ENCODE measurements at places on chromosomes 6 and 20.
A peak's percentile ranks its signal among the peaks of the same experiment; 100 is the strongest.

DNA sequence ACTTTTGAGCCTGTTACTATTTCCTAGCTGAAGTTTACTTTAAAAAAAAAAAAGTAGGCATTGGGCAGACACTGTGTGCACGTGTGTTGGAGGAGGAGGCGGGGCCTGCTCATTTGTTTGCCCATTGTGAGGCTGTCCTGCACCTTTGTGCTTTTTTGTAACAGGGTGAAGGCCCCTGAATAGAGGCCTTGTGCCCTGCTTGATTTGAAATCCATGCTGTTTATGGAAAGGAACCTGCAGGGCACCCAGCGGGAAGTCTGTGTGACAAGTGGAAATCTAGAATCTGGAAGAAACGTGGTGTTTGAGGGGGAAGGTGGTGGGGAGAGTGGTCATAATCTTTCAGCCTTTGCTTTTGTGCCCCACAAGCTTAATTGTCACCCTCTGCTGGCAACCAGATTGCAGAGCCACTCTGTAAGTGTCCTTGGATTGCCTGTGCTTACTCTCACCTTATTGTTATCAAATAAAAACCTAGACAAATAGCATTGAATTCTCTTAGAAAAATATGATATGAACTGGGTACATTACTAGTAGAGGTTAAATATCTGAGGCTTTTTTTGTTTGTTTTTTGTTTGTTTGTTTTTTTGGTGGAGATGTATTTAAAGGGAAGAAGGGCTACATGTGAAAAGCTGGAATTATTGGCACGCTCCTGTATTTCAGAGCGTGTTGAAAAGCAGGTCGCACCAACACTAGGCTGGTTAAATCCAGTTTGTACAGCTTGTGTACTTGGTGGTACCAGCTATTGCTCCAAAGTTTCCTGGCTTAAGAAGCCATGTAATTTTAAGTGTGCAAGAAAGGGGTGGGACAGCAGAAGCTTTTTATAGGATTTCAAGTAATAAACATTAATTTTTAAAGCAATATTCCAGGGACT, 156.3 kb downstream of the ARID1B start:
- DNase-seq = no peak

GRCh38 chr6:91606148-91606901, 1019.5 kb upstream of the MAP3K7 start:
- DNase-seq = no peak

DNA sequence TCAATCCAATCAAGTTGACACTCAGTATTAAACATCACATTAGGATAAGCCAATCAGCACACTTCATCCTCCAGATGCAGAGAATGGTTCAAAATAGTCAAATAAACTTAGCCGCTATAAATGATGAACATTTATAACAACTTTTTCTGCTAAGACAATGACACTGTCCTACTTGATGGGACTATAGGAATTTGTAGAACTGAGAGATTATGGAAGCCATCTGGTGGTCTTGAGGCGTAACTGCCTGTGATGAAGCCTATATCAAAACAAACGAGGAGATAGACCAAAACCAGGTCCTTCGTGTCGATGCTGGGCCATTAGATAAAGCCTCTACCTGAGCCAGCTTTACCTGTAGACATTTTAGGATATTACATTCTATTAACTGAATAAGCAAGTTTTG, 631.1 kb downstream of the COL12A1 start:
- DNase-seq = no peak

- no peak for DNase-seq
These were observed 111.3 kb downstream of the FAM120B start for GRCh38 chr6:170417881-170418280.

DNA sequence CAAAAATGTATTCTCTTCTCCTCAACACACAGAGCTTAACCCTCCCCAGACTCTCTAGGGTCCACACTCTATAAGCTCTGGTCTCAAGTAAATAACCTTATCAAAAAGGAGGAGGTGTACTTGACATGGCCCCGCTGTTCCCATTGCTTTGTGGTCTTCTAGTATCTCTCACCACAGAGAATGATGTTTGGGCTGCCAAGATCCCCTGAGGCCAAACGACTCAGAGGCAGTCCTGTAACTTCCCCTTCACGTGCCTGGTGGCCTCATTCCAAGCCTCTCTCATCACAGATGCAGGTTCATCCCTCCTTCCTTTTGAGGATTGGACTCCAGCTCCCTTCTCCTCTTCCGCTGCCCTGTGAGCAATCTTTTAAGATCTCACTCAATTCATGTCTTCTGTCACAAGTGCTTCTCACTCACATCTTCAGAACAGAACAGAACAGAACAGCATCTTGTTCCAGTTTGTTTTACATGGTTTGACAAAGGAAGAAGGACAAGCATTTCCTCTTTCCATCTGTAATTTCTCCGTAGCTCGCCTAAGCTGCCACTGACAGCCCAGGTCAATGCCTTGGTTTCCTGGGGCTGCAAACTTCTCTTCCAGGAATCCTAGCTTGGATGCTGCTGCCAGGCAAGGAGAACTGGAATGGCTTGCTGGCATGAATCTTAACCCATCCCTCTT, 541.5 kb downstream of the CD83 start:
- DNase-seq = no peak

GRCh38 chr6:85129881-85130280, 320.0 kb upstream of the NT5E start:
- no peak for DNase-seq

DNA sequence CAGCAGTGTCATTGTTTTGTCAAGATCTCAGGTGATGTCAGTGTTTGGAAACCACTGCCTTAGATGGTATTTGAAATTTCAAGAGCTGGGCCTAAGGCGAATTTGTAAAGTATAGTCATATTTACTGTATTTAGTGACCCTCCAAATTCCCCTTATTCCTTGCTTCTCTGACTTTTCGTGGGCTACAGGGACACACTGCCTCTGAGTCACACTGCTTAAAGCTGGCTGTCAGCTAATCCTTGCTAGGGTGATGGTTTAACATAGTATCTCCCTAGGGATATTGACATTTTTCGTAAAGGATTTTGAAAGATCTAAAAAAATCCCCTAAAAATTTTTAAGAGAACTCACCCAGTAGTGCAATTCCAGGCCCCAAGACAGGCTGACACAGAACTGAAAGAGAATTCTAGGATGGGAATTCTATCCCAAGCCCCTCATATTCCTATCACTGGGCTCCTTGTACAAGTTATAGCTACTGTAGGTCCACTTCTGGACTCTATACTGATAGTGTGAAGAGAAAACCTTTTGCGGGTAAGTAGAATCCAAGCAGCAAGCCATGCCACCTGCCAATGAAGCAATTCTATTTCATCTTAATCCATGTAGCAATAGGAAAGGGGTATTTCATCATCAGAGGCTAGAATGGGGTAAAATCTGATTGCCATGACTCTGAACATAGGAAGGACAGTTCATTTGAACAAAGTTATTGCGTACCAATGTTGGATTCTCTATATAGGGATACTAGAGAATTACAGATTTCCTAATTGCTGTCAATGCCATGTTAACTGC, 4.3 kb downstream of the BMP6 start:
- DNase-seq = no peak

DNA sequence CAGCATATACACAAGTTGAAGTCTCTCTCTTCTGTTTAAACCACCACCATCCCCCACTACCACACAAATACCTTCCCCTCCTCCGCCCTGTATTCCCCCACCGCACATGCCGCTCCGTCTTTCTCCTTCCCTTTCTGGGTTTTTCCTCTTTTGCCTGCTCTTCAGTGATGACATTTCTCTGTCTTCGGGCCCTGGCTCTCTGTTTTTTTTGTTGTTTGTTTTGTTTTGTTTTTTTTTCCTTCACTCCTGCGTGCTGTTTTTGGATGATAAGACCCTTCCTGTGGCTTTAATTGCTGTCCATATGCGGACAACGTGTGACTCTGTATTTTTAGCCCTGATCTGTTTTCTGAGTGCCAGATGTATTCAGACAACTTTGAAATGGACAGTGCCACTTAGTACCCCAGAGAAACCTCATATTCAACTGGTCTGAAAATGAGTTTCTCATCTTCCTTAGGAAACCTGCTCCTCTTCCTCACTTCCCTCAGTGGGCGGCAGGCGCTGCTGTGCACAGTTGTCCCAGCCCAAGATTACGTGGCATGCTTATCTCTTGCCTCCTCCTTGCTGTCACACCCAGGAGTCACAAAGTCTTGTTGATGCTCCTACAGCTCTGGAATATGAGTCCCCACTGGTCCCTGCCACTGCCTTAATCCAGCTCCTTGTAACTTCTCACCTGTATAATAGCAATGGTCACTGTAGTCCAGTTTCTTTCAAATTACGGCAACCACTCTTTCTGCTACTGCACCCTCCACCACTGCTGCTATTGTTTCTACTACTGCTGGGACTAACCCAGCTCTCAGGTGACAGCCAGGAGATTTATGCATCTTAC, 8.2 kb downstream of the PPP1R14C start:
- DNase-seq = no peak

DNA sequence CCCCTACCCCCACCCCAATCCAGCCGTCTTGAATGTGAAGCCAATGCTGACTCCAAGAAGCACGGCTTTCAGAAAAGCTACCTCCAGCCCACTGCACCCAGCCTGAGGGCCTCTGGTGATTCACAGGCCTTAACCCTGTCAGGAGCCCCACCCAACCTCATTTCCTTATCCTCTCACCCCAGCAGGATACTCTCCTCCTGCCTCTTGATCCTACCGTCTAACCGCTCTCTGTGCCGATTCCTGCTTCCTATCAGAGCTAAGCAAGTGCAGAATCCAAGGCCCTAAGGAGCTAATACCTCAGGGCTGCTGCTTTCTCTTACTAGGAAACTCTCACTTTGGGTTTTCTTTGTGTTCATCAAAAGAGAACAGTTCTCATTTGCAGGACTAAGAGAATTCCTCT, 47.2 kb downstream of the TRERF1 start:
- DNase-seq = peak; percentile 55
